Stimulated activated CD8-positive, alpha-beta memory T cell treated with anti-CD3 and anti-CD28 coated beads, Interleukin-15, amount 100 ng/mL, for 24 hours (primary cell): ENCODE measurements at places on chromosomes 6 and 20.

DNA sequence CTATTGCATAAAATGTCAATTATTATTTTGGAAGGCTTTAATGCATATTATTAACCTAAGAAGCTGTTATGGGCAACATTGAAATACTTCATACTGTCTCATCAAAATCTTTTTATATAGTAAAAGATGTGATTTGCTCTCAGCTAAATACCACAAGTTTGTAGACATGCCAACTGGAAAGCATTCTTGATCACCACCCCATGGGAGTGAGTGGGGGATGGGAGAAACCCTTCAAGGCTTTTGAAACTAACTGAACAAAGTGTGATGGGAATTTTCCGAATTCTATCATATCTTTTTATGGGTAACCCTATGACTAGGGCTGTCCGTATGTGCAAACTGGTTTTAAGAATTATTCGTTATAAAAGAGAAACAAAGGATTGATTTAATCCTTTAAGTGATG is 377.3 kb upstream of the JAG1 start:
- DNase-seq = no peak

DNA sequence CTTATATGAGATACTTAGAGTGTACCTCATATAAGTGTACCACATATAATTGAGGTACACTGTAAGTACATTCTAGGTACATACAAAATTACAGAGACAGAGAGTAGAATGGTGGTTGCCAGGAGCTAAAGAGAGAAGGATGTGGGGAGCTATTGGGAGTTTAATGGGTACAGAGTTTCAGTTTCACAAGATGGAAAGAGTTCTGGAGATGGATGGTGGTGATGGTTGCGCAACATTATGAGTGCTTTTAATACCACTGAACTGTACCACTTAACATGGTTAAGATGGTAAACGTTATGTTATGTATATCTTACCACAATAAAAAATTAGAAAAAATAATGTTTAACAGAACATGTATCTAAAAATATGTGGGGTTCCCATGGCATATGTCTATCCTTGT is 69.4 kb downstream of the PRND start:
- DNase-seq = no peak

DNA sequence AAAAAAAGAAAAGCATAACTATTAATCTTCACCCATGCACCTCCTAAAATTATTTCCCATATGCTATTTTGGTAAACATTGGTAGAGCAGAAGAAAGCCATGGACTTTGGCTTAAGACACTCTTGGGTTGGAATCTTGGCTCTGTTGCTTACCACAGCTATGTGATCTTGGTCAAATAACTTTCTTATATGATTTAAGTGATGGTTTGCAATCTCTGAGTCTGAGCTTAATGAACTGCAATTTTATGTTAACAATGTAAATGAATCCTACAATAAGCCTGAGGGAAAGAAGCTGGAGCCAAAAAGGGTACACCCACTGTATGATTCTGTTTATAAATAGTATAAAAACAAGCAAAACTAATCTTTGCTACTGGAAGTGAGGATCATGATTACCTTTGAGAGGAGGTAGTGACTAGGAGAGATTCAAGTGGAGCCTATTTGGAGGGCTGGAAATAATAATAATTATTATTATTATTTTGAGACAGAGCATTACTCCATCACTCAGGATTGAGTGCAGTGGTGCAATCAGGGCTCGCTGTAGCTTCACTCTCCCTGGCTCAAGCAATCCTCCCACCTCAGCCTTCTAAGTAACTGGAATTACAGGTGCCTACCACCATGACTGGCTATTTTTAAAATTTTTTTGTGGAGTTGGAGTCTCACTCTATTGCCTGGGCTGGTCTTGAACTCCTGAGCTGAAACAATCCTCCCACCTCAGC is 34.5 kb downstream of the ABRACL start:
- no peak for DNase-seq

DNA sequence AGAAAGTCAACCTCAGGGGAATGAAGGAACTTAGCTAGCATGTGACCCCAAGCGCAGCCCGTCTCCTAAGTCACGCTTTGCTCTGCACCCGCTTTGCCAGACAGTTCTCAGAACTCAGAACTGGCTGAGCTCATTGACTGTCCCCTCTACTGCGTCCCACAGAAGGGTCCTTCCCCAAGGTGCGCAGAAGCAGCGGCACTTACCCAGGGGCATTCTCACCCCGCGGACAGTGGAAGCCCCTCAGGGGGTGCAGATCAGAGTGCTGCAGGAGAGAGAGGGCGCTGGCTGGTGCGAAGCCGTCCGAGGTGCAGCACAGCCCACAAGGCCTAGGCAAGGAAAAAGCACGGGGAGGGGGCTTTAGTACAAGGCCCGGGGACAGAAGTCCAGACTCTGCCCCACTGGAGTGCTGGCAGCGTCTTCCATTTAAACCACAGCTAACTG is 807 bp downstream of the SNHG17 start:
- no peak for DNase-seq

- DNase-seq = no peak
Observed at GRCh38 chr6:157996201-157996712, 14.6 kb downstream of the SYNJ2 start.

DNA sequence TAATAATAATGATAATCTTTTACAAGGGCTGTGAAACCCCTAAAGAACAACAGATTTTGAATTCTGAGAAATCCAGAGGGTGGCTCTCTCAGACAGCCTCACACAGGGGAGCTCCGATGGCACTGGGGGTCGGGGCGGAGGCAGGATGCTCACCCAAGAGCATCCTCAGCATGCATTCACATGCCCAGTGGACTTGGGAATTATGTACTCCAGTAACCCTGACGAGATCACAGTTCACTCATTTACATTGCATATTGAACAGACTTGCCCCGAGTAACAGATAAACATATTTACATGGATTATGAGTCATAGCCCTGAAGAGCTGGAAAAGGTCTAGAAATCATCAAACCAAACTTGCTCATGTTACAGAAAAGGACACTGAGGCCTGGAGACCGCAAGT is 482.7 kb upstream of the JARID2 start:
- DNase-seq = no peak

- no peak for DNase-seq
Observed at GRCh38 chr6:101826678-101827077, 433.2 kb downstream of the GRIK2 start.

GRCh38 chr20:34042262-34042661 is 48.6 kb downstream of the RALY start:
- DNase-seq = no peak

DNA sequence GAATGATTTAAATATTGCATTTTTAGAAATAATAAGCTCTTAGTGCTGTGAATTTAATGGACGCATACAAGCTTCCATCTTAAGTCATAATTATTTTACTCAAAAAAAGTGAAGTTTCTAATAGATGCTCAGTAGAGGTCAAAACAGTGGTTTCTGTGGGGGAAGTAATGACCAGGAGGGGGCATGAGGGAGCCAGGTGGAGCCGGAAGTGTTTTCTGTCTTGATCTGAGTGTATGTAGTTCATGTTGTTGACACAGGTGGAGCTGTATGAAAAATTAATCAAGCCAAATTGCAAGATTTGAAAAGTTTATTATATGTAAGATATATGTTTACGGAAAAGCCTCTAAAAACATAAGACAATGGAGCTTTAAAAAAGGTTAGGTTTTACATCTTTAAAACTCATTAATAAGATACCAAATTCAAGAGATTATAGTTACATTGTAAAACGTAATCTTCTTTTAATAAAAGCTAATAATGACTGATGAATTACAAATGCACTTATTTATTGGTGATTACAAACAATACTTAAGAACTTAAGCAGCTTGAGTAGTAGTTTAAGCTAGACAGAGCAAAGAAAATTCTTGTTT is 68.0 kb downstream of the PLAGL1 start:
- DNase-seq = no peak

DNA sequence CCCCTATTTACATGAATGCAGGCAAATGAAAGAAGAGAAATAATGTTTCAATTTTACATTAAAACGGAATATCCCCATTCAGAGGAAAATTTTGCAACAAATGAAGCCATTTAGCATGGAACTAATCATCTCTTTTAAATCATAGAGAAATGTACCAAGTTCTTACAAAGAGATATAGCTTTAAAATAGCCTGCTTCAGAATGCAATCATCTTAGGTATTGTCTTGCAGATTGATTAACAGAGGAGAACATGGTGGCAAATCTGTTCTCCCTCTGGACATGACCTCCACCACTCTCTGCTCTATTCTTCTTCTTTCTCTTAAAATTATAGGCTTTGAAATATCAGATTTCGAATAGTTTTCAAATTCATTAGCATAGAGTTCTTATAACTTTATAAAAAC is 155.7 kb upstream of the DTNBP1 start:
- DNase-seq = no peak

DNA sequence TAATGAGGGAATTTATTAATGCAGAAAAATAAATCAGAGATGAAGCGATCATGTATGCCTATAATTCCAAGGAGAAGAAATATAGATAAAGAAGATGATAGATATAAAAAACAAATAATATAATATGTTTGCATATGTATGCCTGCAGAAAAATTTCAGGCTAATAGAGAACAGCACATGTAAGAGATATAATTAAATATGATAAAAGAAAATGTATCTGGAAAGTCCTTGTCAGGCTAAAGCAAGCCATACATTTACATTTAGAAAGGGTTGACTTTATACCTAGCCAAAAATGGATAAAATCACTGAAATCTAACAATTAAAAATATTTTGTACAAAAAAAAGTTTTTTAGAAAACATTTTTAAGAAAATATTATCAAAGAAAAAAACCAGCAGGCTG is 454.1 kb downstream of the C6orf118 start:
- no peak for DNase-seq

DNA sequence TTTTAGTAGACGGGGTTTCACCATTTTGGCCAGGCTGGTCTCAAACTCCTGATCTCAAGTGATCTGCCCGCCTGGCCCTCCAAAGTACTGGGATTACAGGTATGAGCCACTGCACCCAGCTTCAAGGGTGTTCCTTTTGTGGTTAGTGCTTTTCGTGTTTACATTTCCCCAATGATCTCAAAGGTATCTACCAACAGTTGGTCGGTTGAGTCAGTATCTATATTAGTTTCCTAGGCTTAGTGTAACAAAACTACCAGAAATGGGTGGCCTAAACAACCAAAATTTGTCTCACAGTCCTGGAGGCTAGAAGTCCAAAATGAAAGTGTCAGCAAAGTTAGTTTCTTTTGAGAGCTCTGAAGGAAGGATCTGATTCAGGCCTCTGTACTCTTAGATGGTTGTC is 30.1 kb downstream of the CASP8AP2 start:
- DNase-seq = no peak

- no peak for DNase-seq
Observed at GRCh38 chr6:145045582-145045981, 689.7 kb downstream of the EPM2A start.

DNA sequence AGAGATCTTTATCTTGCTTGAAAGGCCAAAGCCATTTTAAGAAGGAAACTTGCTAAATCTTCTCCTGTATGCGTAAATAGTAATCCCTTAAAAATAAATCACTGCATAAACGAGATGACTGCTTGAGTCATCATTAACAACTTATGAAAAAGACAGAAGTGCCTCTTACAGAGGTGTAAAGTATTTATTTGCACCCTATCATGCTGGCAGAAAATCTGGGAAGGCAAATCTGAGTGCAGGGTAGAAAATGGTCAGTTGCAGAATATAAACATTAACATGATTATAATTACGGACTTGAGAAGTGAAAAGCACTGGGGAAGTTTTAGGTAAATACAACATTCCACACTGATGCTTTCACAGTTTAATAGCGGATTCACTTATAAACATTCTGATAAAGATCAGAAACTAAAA is 67.5 kb upstream of the FBXO30 start:
- DNase-seq = no peak

GRCh38 chr6:34906826-34907225 is 17.8 kb downstream of the ANKS1A start:
- no peak for DNase-seq

DNA sequence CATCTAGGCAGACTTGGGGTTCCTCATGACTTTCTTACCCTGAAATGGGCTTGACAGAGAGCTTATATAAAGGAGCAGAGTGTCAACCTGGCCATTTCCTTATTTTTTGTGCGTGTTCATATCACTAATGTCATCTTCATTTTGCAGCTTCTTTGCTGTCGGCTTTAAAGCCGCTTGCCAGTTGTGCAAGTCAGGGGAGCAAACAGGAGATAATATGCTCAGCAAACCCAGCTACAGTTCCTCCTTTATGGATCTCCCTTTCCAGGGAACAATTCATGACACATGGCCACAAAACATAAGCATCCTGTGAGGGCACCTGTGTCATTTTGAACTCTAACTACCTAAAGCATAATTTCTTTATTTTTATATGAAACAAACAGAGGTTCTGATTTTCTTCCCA is 6.5 kb upstream of the TUBB2B start:
- DNase-seq = no peak

DNA sequence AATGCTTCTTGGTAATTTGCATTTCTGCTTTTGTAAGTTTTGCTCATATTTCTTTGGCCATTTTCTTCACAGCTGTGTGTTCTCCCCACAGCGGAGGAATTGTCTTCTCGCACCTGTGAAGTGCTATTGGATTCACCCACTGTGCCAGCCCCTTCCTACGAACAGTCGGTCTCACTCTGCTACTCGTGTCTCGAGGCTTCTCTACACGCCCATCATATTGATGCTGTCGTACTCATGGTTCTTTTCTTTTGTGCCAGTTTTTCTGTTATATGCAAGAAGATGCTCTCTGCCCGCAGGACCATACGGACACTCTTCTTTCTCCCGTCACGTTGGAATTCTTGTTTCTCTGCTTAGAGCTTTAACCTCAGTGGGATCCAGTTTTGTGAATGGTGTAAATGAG is 200.3 kb downstream of the DLL1 start:
- DNase-seq = no peak

DNA sequence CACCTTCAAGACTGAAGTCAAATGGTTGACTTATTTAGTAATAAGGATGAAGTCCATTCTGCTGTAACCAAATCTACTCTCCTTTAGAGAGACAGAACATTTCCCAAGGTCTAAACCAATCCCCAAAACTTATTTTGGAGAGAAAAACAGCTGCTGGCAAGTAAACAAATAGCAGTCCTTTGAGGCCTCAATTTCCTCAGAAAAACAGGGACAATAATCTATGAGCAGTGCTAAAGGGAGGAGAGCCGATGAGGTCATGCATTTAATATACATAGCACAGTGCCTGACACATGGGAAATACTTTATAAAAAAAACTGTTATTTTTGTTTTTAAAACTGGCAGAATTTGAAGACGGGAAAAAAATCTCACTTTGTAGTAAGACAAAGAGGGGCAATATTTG is 526.0 kb downstream of the EPM2A start:
- DNase-seq = no peak

DNA sequence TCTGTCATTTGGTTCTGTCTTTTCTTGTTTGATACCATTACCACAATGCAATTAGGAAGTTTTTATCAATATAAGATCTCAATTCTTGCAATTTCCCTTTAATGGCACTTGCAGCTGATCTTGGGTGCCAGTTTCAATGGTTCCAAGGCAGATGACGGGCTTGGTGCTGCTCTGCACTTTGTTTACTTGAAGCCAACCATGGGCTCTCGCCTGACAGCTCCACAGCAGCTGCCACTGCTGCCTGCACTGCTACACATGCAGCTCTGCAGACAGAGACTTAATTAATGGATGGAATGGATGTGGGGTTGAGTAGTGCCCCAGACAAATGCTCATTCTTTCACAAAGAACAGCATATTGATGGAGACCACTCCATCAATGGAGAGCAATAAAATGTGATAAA is 1024.3 kb upstream of the EPHA7 start:
- DNase-seq = no peak

GRCh38 chr6:45892696-45893245 is 122.9 kb downstream of the CLIC5 start:
- no peak for DNase-seq
